ENCODE measurements at places on chromosomes 1 and 21.
A peak's percentile ranks its signal among the peaks of the same experiment; 100 is the strongest.

GRCh38 chr1:162191396-162192305 lies 122.2 kb downstream of the NOS1AP start:
- DNase-seq, result no peak

DNA sequence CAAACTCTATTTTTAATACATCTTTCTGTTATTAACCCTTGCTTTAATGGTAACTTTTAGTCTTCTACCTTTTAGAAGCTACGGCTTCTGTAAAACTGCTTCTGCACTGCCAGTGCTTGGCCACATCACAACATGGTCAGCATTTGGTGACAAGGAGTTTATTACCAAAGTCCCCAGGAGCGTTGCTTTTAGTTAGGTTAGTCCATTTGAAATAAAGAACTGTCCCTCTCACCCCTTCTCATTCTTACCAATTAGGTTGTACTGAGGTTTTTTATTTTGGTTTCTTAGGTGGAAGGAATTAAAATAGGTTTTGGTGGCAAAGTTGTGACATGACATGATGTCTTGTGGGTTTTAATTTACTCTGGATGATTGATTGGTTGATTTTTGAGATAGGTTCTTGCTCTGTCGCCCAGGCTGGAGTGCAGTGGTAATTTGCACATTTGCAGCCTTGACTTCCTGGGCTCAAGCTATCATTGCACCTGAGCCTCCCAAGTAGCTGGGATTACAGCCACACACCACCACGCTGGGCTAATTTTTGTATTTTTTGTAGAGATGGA lies 39.2 kb downstream of the SPEN start:
- no peak for DNase-seq

DNA sequence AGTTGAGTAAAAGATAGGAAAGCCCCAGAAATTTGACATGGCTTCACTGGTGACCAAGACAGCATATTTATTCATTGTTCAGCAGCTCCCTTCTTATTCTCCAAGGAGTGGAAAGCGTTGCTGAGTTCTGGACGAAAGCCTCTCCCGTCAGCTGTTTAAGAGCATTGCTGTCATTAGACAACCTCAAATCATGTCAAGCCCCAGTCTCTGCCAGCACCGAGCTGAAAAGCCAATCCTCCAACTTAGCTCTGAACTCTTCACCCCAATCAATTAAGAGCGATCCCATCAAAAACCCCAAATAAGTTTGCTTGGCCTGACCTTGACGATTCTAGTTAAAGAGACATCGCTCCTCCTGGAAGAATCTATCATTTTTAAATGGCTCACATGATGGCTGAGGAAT lies 110.8 kb downstream of the PLPP3 start:
- no peak for DNase-seq

GRCh38 chr1:34477632-34478141 lies 277.2 kb upstream of the GJB5 start:
- no peak for DNase-seq

DNA sequence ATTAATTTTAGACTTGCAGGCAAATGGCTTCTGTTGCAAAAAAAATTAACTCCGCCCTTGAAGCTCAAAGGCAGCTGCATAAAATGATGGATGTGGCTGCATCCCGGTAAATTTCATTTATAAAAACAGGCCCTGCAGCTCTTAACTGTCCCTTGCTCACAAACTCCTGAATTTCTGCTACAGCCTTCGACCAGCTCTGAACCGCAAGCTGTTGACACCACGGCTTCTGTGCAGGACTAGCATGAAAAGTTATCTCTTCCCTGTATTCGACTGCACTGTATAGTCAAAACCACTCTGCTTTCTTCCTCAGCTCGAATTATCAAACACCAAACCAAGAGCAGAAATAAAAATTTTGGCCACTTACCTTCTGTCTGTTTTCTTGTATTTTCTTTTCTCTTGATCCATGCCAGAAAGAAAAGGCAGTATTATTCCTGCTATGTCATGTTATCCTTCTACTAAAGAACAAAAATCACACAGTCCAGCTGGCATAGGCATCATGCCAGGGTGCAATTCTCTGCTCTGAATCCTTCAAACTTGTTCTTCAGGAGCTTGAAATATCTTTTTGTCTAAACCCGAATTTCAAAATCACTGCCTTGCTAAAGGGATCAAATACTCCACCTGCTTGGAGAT lies 195.5 kb upstream of the NCAM2 start:
- no peak for DNase-seq

DNA sequence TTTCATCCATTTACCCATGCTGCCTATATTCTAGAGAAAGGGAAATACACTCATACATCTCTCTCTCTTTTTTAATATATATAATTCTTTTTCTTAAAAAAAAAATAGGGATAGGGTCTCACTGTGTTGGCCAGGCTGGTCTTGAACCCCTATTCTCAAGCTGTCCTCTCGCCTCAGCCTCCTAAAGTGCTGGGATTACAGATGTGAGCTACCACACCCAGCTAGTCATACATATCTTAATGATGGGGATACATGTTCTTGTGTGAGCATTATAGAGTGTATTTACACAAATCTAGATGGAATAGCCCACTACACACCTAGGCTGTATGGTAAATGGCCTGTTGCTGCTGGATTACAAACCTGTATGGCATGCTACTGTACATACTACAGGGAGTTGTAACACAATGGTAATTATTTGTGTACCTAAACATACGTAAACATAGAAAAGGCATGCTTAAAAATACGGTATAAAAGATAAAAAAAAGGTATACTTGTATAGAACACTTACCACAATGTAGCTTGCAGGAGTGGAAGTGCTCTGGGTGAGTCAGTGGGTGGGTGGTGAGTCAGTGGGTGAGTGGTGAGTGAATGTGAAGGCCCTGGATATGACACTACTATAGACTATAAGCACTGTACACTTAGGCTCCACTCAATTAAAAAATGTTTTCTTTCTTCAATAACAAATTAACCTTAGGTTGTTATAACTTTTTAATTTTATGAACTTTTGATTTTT lies 72.9 kb downstream of the IVNS1ABP start:
- no peak for DNase-seq

DNA sequence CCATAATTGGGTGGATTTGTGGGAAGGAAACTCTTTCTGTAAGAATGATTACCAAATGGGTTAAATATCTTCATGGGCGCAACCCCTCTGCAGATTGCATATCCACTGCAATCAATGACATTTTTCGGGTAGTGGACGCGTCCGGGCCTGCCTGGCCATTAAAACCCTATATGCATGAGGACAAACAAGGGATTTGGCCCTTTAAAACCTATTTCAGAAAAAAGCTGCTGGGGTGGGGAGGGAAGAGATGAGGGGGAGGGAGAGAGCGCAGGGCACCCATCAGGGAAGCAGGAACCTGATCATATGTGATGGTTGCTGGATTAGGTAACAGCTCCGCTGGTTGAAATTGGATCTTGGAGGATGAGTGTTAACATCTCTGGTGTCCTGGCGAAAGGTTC lies 228.8 kb downstream of the PBX1 start:
- DNase-seq, result peak; percentile 95

DNA sequence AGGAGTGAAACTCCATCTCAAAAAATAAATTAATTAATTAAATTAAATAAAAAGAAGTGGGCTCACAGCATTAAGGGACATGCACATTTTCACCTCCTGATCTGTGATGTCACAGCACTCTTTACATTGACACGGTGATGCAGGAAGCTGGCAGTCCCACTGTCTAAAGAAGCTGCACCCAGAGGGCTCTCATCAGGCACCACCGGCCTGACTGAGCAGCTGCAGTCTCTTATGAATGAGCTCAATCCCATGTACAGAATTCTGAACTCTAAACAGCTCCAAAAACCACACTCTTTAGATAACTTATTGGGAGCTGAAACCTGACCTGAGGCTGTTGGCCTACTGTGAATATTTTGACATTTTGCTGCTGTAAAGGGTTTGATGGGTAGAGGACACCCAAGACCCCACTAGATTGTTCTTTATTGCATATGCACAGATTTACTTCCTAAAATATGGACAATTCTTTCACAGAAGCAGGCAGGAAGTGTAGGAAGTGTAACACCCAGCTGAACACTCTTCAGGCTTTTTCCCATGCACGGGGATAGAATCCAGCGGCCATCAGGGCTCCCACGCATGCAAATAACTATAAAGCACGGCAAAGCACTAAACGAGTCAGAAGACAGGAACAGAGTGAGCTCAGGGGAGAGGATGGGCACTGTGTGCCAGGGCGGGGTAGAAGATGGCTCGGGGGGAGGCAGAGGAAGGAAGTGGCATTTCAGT lies 46.2 kb downstream of the L1TD1 start:
- DNase-seq, result no peak

DNA sequence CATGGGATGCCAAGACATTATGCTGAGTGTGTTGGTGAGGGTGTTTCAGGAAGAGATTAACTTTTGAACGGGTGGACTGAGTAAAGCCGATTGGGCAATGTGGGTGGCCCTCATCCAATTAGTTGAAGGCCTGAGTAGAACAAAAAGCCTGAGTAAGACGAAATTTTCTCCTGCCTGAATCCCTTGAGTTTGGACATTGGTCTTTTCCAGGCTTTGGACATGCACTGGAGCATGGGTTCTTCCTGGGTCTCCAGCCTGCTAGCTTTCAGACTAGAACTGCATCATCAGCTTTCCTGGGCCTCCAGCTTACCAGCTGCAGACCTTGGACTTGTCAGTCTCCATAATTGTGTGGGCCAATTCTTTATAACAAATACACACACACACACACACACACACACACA lies 63.6 kb downstream of the NIBAN1 start:
- no peak for DNase-seq

DNA sequence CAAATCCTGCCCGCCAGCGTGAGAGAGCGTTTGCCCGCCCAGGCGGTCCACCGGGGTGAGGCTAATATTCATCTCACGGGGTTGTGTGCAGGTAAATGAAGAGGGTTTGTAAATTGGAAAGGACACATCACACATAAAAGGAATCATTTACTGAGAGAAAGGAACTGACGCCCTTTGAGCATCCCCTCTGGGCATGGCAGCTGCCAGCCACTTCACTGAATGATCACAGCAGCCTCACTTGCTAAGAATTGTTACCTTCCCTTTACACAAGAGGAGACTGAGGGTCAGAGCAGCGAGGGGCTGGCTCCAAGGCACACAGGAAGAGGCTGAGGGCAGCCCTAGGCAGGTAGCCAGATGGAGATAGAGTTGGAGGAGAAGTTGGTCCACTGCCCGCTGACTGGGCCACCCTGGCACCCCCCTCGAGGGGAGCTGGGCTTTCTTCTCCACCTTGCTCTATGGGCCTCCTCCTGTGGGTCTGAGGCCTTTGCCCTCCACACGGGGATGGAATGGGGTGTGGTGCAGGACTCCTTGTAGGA lies 96.0 kb downstream of the FOXD2 start:
- no peak for DNase-seq

GRCh38 chr1:116911188-116911553 lies 1.5 kb downstream of the PTGFRN start:
- no peak for DNase-seq

- peak; percentile 67 for DNase-seq
Measured at GRCh38 chr1:215539803-215540570, 27.1 kb upstream of the KCTD3 start.
